ENCODE measurements at places on chromosomes 3 and 15. TPM values are rescaled to one million over a fixed set of nuclear protein-coding genes. Genes with fewer than 3 reads are reported as not detected.

Gene SLC38A3
- not detected for total RNA-seq

Gene CD96
- 11.6 TPM for total RNA-seq

Gene IL17RB
- total RNA-seq: 38.5 TPM

Gene ADCY5
- 23.3 TPM for total RNA-seq

Gene TERC
- 52.0 TPM for total RNA-seq

Gene ANKRD63
- total RNA-seq: not detected

Gene UPK1B
- total RNA-seq: not detected

Gene GOLGA8Q
- 5.1 TPM for total RNA-seq

Gene CCNB2
- total RNA-seq: 5.2 TPM

Gene PLSCR2
- total RNA-seq: not detected

Gene ISLR
- total RNA-seq: 6.3 TPM

Gene CYP1A2
- not detected for total RNA-seq

Gene ZMYND10
- total RNA-seq: 0.27 TPM

Gene CCRL2
- 13.5 TPM for total RNA-seq

Gene NOX5
- not detected for total RNA-seq

Gene HGD
- total RNA-seq: 87.2 TPM

Gene WDR53
- 1.9 TPM for total RNA-seq

Gene ABHD6
- 25.9 TPM for total RNA-seq

Gene ZDHHC19
- not detected for total RNA-seq

Gene ACP3
- 11.9 TPM for total RNA-seq

Gene EPHA3
- 0.53 TPM for total RNA-seq

Gene LCTL
- total RNA-seq: not detected

Gene RABL3
- 35.5 TPM for total RNA-seq

Gene GOLGA6L7
- not detected for total RNA-seq

Gene ATP10A
- 3.2 TPM for total RNA-seq

Gene CMTM8
- 13.1 TPM for total RNA-seq

Gene GPR27
- not detected for total RNA-seq

Gene CPLX3
- not detected for total RNA-seq

Gene GATM
- total RNA-seq: 179 TPM

Gene COL8A1
- total RNA-seq: 5.3 TPM

Gene ADAM10
- total RNA-seq: 83.3 TPM

Gene PTX3
- total RNA-seq: not detected
